ENCODE measurements at places on chromosomes 1 and 21.

- no peak for DNase-seq
Observed at GRCh38 chr1:74426208-74426937, 86.0 kb downstream of the LRRC53 start.

GRCh38 chr1:160739098-160739511 is at the start of gene SLAMF7:
Gene SLAMF7 (plus strand): TSS chr1:160739247. CDS start chr1:160739302, 55 bp downstream.
- DNase-seq = no peak

DNA sequence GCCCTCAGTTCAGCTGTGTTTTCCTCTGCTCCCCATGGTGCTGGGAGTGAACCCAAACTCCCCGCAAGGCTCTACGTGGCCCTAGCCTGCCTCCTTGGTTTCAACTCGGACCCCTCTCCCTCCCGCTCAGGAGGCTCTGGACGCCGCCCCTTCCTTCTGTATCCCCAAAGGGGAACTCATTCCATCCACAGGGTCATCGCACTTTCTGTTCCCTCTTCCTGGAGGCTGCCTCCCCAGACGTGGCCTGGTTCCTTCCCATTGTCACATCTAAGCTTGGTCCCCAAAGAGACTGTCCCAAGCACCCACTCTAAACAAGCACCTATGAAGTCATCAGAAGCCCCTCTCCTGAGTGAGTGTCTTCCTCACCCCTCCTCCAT is 10.9 kb downstream of the KCNAB2 start:
- DNase-seq = no peak

GRCh38 chr1:67114162-67114561 is 20.6 kb downstream of the C1orf141 start:
- DNase-seq = no peak

DNA sequence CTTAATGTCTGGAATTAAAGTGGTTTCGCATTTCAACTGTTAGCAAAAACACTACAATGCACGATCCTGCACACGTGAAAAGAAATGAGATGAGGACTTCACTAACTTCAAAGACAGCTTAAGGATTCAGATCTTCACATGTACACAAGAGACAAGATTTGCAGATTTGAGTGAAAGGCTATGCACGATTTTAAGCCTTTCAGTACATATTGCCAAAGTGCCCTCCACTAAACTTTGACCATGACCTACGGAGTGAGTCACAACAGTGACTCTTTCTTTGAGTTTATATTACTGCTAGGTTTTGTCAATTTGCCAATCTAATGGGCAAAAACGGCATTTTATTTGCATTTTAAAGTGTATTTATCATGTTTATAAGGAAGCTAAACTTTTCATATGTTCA is 41.2 kb upstream of the CR1L start:
- DNase-seq = no peak

- no peak for DNase-seq
Observed at GRCh38 chr1:192737306-192737705, 71.5 kb upstream of the RGS2 start.

DNA sequence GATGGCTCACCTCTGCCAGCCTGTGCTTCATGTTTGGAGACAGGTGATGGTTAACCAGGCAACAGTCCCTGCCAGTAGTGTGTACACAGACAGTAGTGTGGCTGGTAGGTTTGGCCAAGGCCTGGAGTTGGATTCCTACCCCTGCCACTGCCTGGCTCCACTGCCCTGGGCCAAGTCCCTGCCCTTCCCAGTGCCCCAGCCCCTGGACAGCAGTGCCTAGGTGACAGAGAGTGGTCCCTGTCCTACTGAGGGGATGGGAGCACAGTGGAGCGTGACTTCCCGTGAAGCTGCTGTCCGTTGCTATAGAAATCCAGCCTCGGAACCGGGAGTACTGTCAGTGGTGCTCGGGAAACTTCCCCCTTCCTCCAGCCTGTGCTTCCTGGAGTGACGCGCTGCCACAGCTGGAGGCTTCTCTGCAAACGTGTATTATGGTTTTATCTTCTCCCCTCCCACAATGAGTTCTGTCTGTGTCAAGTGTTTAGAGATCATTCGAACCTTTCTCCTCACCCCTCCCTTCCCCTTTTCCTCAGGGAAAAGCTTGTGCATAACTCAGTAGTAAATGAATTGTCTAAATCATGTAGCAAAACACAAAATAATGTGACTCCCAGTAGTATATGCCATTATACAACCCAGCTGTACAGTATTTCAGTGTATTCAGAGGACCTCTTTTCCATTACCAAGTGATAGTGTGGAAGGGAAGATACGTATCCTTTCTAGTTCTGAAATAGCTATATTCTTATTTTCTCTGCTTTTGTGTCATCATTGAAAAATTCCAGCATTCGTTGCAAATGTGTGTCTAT is 73.4 kb downstream of the GALNT2 start:
- no peak for DNase-seq

GRCh38 chr1:145985502-145986439 is 10.6 kb downstream of the TXNIP start:
- DNase-seq = no peak

GRCh38 chr1:209769171-209769904 is 13.5 kb downstream of the TRAF3IP3 start:
- peak; percentile 78 for DNase-seq

- DNase-seq = peak; percentile 76
Observed at GRCh38 chr1:185733818-185734735, at the start of gene HMCN1. Gene HMCN1 (plus strand): TSS chr1:185734391. CDS start chr1:185734780, 389 bp downstream.

DNA sequence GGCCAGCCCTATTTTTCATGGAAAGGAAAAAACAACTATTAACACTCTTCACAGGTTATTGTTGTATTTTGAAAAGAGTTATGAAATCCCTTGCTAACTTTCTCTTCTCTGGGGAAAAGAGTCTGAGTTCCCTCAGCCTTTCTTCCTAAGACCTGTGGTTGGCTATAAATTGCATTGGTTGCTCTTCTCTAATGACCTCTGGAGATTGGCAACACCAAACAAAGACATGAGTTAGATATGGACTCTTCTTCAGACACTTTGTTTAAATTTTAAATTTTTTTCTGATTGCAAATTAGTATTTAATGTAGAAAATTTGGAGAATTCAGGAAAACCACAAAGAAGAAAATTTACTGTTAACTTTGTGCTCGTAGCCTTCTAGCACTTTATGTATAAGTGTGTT is 275.7 kb downstream of the PBX1 start:
- DNase-seq = no peak

- no peak for DNase-seq
Observed at GRCh38 chr1:241470908-241471590, 48.5 kb downstream of the FH start.

DNA sequence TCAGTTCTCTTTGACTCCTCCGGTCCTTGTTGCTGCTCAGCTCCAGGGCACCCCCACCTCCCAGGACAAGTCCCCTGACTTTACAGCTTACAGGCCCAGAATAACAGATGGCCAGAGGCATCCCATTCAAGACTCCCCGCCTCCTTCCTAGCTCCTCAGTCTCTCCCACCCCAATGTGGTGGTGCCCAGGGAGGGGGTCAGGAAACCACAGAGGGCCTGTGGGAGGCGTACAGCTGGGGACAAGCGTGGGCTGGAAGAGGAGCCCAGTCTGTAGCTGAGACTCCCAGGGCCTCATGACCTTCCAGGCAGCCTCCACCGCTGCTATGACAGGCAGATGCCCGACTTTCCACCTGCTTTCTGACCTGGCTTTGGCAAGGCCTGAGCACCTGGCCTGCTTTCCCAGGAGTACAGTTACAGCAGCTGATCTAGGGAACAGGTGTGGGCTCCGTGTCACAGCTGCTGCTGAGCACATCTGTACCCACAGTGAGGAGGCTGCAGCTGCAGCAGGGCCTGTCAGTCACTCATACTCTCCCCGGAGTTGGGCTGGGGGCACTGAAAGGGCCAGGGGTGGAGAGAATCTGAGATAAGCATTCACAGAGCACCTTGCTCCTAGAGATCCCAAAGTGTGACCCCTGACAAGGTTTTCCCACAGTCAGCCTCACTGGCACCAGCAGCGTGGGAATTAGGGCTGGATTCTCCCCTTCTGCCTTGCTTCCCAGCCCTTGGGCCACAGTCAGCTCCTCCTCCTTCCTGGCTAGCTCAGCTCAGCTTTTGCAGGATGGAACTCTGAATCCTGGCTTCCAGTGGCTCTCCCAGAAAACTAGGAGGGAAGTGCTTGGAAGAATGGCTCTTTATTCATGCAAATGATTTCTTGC is 7.1 kb upstream of the NAV1 start:
- no peak for DNase-seq

DNA sequence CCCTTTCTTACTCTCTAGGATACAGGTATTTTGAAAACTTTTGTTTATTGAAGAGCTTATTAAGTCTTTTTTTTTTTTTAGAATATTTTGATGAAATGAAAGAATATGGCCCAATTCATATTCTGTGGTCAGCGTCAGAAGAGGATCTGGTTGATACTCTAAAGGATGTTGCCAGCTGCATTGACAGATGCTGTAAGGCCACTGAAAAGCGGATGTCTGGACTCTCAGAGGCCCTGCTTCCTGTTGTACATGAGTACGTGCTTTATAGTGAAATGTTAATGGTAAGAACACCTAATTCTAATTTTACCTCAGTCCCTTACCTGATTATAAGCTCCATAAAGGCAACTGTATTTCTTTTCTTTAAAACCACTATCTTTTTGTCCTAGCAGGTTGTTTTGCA is 37.1 kb downstream of the SNX7 start:
- no peak for DNase-seq

DNA sequence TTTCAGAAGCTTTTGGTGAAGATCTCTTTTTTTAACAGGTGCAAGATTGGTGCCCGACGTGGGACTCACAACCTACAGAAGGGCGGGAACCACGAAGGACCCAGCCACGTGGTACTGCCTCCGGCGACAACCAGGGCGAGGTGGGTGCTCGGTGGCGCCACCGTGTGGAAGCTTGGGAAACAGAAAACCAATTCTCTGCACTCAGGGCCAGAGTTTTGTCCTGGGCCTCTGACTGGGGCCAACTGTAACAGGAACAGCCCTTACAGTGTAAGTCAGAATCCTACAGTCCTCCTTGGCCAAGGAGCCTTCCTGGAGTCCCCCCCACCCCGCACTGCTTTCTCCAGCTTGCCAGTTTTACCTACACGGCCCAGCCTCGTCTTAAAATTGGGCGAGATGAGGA is 11.6 kb upstream of the S100A7A start:
- DNase-seq = no peak

GRCh38 chr21:37437376-37438080 is 71.0 kb downstream of the DYRK1A start:
- DNase-seq = no peak

GRCh38 chr1:235758931-235759330 is 107.8 kb downstream of the LYST start:
- DNase-seq = no peak

- no peak for DNase-seq
Observed at GRCh38 chr1:217315346-217315745, 315.5 kb downstream of the GPATCH2 start.

- no peak for DNase-seq
Observed at GRCh38 chr1:87279966-87280535, 48.6 kb upstream of the LMO4 start.

- DNase-seq = no peak
Observed at GRCh38 chr1:203558064-203558760, 64.3 kb downstream of the OPTC start.

DNA sequence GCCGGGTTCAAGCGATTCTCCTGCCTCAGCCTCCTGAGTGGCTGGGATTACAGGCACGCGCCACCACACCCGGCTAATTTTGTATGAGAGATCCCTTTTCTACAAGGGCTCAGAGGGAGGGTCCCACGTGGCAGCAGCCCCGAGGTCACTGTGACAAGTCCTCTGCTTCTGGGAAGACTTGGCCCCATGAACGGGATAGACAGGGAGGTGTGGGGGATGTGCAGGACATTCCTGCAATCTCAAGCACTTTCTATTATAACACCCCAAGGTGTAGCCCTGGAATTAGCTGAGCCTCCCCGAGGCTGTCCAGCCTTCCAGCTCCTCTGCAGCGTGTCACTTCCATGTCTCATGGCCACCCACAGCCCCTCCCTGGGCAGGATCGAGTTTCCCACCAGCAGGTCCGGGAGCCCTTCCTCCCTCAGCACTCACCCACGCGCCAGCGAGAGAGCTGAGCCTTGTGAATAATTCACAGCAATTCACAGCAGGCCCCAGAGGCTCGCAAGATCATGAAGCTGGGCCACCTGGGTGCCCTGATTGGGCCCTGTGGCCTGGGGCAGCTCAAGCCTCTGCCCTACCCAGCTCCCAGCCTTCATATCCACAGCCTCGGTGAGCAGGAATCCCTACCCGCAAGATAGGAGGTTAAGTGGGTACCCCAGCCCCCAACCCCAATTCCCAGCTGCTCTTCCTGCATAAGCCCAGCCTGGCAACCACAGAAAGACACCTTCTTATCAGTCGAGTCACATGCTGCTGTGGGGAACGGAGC is 22.8 kb upstream of the RNU1-4 start:
- DNase-seq = no peak

- DNase-seq = no peak
Observed at GRCh38 chr1:8497210-8497819, 179.4 kb downstream of the SLC45A1 start.

- no peak for DNase-seq
Observed at GRCh38 chr1:17067465-17068240, 13.8 kb upstream of the SDHB start.

- no peak for DNase-seq
Observed at GRCh38 chr1:200150721-200151120, 123.2 kb downstream of the NR5A2 start.

GRCh38 chr1:156898161-156898566 is 4.6 kb downstream of the PEAR1 start:
- no peak for DNase-seq

GRCh38 chr1:243731301-243731891 is 118.6 kb downstream of the AKT3 start:
- no peak for DNase-seq

DNA sequence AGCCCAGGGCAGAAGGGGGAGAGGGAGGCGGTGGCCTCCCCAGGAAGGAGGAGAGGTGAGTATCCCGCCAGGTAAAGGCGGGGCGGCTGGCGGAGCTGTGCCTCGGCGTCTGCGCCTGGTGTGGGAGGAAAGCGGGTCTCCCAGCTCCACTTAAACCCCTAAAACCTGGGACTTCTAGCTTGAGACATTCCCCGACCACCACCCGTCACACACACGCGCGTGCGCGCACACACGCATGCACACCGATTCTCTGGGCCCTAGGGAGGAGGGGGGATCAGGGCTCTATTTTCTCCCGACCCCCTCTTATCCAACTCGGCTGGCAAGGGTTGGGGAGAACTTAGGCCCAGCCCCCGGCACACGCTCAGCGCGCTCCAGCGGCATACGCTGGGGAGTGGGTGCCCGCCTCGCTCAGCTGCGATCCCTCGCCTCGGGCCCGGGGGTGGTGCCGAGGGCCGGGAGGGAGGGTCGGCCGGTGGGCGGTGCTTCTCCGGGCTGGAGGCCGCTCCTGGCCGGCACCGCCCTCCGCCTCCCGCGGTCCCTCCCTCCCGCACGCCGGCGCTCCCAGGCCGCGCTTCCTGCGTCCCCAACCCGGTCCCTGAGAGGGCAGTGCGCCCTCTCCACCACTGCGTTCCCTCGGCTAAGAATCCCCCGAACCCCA is at the start of gene TMEM51:
TSS of gene TMEM51 (plus strand) at position 564 of the 658 bp plus-strand sequence. CDS start 61,341 bp downstream, outside the sequence.
- peak; percentile 84 for DNase-seq

- DNase-seq = no peak
Observed at GRCh38 chr1:79551321-79551720, 544.8 kb upstream of the ADGRL4 start.

GRCh38 chr1:9865724-9866123 is 42.0 kb upstream of the CLSTN1 start:
- DNase-seq = no peak
